ENCODE measurements at places on chromosomes 13 and 19.
A peak's percentile ranks its signal among the peaks of the same experiment; 100 is the strongest.

- DNase-seq: peak; percentile 41
Measured at GRCh38 chr19:10478903-10479384, 24.2 kb downstream of the KEAP1 start.

DNA sequence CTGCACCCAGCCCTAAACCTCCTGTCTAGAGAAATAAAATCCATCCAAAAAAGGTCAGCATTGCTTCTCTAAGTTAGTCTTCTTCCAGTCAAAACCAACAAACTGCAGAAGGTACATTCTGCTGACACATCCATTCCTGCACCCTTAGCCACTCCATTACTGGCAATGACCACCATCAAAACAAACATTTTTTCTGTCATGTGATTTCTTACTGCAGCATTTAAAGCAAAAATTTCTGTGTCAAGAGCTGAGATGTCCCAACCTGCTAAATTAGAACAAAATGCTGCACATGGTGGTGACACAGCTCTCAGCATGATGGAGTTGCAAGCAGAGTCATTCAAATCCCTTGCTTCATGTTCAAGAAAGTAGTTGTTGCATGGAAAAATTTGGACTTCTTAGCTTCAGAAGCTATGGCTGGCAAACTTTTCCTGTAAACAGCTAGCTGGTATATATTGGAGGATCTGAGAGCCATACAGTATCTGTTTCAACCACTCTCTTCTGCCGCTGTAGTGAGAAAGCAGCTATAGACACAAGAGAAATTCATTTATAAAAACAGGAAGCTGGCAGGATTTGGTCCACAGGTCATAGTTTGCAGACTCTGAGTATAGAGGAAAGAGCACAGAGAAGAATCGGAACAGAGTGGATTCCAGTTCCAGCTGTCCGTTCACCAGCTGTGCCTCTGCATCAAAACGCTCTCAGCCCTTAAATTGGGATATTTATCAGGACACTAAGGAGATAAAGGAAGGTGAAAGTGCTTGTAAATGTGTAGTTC, 17.4 kb downstream of the RUBCNL start:
- DNase-seq: no peak

DNA sequence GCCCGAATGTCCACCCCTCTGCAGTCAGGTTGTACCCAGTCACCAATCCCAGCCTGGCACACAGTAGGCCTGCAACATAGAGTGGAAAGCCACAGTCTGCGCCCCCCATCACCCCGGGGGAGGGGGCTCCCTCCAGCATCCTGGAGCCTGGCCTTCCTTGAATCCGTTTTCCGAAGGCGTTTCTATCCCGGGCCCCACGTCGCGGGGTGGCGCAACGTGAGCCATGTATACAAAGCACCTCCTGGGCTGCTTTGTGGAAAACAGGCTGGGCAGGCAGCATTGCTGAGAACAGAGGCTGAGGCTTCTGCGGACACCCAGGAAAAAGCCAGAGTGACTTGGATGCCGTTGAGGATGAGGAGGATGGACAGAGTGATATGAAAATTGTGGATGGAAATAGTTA, 103.3 kb upstream of the USP29 start:
- DNase-seq: no peak

DNA sequence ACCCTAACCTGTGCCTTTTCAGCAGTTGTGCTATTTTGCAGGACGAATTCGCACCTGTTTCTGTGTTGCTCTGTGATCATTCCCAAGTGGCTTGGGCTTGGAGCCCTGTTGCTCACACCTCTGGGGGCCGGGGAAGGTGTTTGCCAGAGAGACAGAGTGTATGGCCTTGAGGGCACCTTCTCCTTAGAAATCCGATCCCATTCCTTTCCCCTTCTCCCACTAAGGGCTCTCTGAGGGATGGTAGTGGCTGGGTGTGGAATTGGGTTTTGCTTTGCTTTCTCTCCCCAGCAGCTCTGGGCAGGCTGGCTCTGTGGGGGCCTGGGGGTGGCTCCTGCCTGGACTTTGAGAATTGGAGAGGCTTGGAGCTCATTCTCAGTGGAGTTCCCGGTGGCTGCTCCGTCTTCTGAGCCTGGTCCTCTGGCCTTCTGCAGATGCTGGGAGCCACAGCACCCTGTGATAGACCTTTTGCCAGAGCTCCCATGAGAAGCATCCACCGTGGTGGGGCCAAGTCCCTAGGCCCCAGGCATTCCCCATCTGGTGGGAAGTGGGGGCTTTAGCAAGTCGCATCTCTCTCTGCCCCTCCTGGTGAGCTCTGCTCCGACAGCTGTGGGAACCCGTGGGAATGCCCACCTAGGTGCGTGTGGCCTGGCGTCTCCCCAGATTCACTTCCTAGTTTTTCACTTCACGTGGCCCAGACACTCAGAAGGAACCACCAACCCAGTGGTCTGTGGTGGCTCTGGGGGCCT, 26.1 kb downstream of the ATP11A start:
- no peak for DNase-seq

GRCh38 chr19:13011653-13012389, 16.5 kb downstream of the NFIX start:
- DNase-seq: no peak

GRCh38 chr13:51818276-51818675, 14.3 kb upstream of the DHRS12 start:
- DNase-seq: no peak

DNA sequence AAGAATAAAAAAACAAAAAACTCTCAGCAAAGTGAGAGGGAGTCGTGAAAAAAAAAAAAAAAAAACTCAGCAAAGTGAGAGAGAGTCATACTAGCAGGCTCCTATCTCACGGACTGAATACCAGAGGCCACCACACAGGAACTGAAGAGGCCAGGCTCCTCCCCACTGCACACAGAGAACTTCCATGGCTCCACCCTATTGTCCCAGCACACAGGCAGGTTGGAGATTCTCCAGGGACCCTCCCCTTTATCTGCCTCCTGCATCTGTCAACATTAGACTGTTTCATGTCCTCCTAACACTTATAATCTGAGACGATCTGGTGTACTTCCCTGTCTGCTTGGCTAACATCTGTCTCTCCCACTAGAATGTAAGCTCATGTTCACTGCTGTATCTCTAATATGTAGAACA, 37.0 kb upstream of the FARP1 start:
- no peak for DNase-seq

- no peak for DNase-seq
Measured at GRCh38 chr13:65748227-65748626, 1481.9 kb downstream of the PCDH9 start.

DNA sequence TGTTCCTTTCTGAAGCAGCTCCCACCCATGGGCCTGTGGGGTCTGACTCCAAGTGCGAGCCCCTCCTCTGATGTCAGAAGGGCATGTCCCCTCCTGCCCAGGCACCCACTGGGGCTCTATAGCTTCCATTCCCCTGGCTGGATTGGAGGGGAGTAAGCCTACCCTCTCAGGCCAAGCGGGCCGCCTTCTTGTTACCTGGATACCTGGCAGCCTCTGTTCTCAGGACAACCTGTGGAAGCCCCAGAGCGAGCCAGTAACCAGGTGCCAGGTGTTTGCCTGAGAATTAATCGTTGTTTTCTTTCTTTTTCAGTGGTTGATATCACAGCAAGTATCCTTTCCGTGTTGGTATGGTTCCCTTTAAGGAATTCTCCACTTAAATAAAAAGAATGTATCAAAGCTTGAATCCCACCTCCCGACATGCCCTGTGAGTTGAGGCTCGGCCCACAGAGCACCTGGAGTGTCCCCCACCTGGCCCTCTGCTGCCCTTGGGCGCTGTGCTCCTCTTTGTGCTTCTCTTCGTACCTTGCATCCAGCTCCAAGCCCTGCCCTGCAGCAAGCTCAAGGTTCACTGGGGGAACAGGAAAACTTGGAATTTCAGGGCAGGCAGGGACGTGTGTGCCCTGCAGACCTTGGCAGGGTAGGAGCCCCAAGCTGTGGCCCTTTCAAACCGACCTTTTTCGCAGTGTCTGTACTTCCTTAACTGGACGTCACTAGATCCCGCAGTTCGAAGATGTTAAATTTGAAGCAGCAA, 15.0 kb downstream of the MAU2 start:
- no peak for DNase-seq

DNA sequence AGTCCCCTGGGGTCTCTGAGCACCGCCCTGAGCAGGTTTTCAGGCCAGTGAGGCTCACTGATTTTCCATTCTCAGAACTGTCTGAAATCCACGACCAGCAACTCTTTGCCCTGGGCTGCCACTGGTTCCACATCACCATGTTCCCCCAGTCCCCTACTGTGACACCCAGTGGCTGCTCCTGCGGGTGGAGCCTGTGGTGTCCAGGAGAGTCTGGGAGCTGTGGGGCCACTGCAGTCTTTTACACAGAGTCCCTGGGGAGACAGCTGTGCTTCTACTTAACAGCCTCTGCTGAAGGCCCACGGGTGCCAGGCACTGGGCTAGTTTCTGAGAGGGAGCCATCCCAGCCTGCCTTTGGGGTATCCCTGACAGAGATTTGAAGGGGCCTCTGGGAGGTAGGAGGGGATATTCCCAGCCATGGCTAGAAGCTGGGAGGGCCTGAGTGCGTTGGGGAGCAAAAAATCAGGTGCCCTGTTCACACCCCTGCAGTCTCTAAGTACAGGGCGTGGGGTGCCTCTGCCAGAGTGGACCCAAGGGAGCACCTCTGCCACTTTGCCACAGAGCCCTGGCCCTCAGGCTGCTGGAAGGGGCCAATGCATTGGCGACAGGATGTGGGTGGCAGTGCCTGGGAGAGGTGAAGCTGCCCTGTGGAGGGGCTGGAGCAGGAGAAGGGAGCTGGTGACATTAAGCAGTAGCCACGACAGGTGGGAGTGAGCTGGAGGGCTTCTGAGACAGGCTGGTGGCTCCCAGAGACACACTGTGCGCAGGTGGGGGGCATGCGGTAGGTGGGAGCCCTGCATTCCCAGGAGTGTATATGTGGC, 200.2 kb upstream of the ZNF536 start:
- no peak for DNase-seq

DNA sequence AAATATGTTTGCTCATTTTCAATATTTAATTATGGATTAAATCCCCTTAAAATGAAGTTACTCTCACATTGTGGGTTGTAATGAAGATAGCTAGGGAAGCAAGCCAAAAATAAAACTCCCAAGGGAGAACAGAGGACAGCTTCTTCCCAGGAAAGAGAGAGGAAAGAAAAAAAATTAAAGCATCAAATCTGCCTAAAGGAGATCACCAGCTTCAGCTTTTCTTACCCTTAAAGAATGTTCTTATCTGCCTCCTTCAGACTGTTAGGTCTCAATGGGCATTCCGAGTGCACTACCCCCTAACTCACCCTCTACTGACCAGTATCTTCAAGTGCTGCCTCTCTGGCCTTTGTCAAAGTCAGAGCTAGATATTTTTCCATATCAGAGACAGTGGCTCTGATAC, 55.2 kb downstream of the XPO4 start:
- no peak for DNase-seq

DNA sequence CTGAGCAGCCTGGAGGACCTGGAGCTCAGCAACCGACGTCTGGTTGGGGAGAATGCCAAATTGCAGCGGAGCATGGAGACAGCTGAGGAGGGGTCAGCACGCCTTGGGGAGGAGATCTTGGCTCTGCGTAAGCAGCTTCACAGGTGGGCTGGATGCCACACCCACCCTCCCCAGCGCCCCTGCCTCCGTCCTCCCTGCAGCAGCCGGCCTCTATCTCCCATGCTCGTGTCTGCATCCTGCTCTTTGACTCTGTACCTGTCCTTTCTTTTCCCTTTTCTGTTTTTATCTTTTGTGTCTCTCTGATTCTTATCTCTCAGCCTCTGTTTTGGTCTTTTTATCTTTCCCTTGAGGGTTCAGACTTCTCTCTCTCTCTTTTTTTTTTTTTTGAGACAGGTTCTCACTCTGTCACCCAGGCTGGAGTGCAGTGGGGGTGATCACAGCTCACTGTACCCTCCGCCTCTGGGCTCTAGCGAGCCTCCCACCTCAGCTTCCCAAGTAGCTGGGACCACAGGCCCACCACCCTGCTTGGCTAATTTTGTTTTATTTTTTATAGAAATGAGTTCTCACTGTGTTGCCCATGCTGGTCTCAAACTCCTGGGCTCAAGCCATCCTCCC, 10.1 kb downstream of the KASH5 start:
- DNase-seq: no peak

DNA sequence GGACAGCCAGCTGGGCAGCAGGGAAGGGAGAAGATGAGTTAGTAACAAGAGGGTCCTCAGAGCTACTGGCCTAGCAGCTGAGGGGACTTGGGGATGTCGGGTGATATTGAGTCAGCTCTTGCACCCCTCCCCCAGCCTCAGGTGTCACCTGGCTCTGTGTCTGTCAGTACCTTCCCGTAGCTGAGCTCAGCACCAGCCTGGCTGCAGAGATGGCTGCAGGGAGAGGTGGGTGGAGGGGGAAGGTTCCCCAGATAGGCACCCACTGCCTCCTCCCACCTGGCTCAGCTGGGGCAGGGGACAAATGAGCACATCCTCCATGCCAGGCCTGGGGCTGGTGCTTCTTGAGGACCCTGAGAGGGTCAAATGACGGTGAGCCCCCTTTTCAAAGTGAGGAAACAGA, 6.8 kb upstream of the KPTN start:
- no peak for DNase-seq

- DNase-seq: no peak
Measured at GRCh38 chr13:54775501-54776191, 1747.0 kb downstream of the OLFM4 start.

- no peak for DNase-seq
Measured at GRCh38 chr13:75647126-75647784, 11.1 kb downstream of the LMO7 start.

GRCh38 chr13:43874504-43875092, 4.9 kb downstream of the CCDC122 start:
- peak; percentile 56 for DNase-seq

GRCh38 chr13:44368599-44369368, 4.8 kb upstream of the SERP2 start:
- no peak for DNase-seq

DNA sequence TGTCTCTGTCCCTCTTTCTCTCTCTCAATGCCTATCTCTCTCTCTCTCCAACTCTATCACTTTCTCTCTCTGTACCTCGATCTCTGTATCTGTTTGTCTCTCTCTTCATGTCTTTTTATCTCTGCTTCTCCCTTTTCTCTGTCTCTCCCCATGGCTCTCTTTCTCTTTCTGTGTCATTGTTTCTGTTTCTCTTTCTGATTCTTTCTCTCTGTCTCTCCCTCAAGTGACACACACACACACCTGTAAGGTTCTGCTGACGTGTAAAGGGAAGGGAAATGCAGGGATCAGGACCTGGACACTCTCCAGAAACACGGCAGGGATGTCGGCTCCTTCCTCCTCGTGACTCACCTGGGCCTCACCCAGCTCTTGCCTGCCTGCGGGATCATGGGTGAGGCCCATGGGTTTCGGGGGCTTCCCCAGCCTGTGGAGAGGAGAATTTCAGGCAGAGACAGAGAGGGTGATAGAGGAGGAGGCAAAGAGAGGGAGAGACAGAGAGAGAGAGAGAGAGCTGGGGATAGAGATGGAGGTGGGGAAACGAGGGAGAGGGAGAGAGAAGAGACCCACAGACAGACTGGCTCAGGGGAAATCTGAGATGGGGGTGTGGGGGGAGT, 5.4 kb upstream of the PLAUR start:
- no peak for DNase-seq

DNA sequence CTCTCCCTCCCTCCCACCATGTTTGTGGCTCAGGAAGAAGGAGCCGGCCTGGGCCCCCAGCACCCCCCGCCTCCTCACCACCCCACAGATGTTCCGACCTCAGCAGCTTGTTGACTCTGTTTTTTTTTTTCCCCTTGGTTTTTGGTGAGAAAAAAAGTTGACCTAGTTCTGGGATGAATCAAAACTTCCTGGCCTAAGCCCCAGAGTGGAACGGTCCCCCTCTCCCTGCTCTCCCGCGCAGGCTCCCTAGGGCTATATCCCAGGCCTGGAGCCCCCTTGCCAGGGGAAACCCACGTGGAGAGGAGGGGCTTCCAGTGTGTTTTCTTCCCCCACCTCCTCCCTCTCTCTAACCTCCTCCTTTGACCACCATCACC, 4.0 kb downstream of the COL5A3 start:
- no peak for DNase-seq
